ENCODE measurements at places on chromosomes 13 and 19. TPM values are rescaled to one million over a fixed set of nuclear protein-coding genes. Genes with fewer than 3 reads are reported as not detected.

DNA sequence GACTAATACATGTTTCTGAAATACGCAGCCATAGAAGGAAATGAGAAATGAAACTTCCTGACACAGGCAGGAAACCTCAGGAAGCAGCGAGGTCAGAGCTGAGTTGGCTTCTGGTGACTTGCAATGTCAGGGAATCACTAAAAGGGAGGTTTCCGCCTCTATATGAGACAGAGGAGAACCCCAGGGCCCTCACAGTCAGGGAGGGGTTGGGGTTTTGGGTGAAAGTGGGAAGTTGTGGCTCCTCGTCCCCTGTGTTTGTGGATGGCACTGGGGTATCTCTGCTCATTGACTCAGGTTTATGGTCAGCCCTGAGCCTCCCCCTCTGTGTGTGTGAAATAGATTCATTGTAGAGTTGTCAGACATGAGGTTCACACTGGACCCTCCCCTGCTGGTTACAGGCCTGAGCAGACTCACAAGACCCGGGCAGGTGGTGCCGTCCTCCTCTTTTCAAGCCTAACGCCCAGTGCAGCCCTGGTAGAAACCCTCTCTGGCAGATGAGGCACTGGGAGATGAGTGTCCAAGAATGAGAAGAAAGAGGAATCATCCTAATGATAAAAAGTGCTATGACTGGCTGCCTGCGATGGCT lies 5.5 kb upstream of the LILRA6 start:
- no peak for DNase-seq

DNA sequence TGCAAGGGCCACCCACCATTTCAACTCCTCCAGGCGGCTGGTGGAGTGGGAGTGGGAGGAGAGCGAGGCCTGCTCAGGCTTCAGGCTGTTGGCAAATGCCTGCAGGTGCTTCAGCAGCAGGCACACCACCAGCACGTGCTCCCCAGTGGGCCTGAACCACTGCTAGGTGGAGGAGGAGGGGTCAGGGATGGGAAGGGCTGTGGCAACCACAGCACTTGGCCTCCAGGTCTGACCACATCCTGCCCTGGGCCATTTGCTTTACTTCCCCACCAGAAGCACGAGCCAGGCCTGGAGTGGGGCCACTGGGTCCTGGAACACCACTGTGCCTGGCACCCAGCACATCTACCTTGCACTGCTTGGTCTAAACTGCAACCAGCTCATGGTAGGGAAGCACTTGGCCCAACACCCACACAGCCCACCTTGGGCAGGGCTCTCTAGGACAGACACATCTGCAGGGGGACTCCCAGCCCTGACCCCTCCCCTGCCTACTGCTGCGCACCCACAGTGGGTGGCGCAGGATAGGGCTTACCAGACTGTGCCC lies 26.2 kb downstream of the TUBA3C start:
- DNase-seq = no peak

GRCh38 chr13:77065461-77066147 lies 38.6 kb upstream of the FBXL3 start:
- DNase-seq = no peak

- no peak for DNase-seq
These were observed 14.2 kb downstream of the ZNF331 start for GRCh38 chr19:53552001-53552721.

- DNase-seq = no peak
These were observed 11.6 kb upstream of the CNMD start for GRCh38 chr13:52751196-52751595.

Gene BCAM
- polyA plus RNA-seq = 546 TPM

Gene MATK
- polyA plus RNA-seq = 1.3 TPM

Gene ETV2
- 3.3 TPM for polyA plus RNA-seq

Gene PDE4C
- 1.4 TPM for polyA plus RNA-seq
